Hepatocyte (in vitro differentiated cells): ENCODE measurements at places on chromosomes 3 and 15. TPM values are rescaled to one million over a fixed set of nuclear protein-coding genes. Genes with fewer than 3 reads are reported as not detected.

- no peak for DNase-seq
- no peak overlapping the region for H3K4me3 ChIP-seq
- H3K27me3 ChIP-seq, result no peaks in the 10 kb centered on the region
- H3K36me3 ChIP-seq, result no peaks in the 10 kb centered on the region
These were observed 60.7 kb downstream of the FRMD4B start for GRCh38 chr3:69325151-69325550.

DNA sequence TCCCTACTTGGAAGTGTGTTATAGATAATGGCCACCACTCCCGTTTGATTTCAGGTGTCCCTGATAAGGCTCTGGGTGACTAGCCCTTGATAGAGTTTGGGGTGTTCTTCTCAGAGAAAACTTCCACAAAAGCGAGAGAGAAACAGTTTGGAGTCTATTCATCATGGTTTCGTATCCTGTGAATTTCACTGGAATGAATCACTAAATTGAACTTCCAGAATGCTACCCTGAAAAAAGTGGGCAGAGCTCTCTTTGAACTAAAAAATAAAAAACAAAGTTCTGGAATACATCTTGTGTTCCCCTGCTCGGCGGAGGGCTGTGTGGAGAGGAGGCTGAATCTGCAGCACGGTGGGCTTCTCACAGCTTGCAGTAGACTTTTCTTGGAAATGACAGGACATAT lies 52.8 kb upstream of the FAM98B start:
- no peak overlapping the region for H3K4me3 ChIP-seq
- H3K27me3 ChIP-seq, result peaks cover 2% of the 10 kb centered on the region
- H3K27ac ChIP-seq, result no peak overlapping the region
- no peaks in the 10 kb centered on the region for H3K4me1 ChIP-seq
- H3K36me3 ChIP-seq, result no peaks in the 10 kb centered on the region

The ARPP19 gene
- total RNA-seq, result 120 and 130 TPM in 2 replicates

GRCh38 chr3:183253528-183254486 lies 754 bp downstream of the B3GNT5 start:
- H3K27me3 ChIP-seq, result no peaks in the 10 kb centered on the region
- peak; percentile 73 for DNase-seq
- peak overlapping the region; percentile 95 for H3K4me3 ChIP-seq
- H3K27ac ChIP-seq, result peak overlapping the region; percentile 99
- peaks cover 7% of the 10 kb centered on the region for H3K4me1 ChIP-seq

The ZBBX gene
- total RNA-seq, result 1.6 TPM in 1 of 2 replicates, not detected in the other

- no peak overlapping the region for H3K27ac ChIP-seq
- H3K27me3 ChIP-seq, result no peaks in the 10 kb centered on the region
- no peak for DNase-seq
- no peak overlapping the region for H3K4me3 ChIP-seq
These were observed 3.5 kb upstream of the TBC1D5 start for GRCh38 chr3:17745894-17746293.

DNA sequence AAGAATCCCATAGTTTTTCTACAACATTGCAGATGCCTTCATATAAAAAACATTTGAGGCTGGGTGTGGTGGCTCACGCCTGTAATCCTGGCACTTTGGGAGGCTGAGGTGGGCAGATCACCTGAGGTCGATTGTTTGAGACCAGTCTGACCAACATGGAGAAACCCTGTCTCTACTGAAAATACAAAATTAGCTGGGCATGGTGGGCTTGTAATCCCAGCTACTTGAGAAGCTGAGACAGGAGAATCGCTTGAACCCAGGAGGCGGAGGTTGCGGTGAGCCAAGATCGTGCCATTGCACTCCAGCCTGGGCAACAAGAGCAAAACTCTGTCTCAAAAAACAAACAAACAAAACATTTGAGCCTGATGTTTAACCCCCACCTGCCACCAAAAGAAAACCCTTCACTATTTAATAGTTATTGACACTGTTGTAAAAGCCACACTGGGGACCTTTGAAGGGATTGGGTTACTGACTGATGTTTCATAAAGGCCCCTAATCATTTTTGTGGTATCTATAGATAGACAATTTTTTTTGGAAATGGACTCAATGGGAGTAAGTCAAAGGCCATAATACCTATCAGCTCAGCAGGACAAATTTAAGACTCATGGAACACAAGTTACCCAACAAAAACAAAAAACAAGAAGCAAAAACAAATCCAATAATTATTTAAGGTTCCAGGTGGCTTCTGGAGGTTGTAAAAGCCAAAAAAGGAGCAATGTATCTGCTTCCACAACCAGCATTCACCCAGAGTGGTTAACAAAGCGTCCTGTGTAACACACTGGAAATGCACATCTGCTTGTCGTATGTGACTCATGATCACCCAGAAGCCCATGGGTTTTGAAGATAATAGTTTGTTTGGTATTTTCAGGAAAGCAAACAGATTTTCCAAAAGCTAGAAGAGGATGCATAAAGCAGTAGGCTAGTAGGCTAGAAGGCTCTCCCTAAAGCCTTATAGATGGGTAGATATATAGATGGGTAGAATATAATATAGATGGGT lies 41.2 kb downstream of the CDCP1 start:
- H3K4me1 ChIP-seq, result no peaks in the 10 kb centered on the region
- no peaks in the 10 kb centered on the region for H3K36me3 ChIP-seq
- no peak for DNase-seq
